Posterior cingulate gyrus (tissue), 11 donors: ENCODE measurements at places on chromosomes 11 and 22.

- no peak for DNase-seq
Measured at GRCh38 chr22:45582955-45583320, 80.3 kb downstream of the FBLN1 start.

DNA sequence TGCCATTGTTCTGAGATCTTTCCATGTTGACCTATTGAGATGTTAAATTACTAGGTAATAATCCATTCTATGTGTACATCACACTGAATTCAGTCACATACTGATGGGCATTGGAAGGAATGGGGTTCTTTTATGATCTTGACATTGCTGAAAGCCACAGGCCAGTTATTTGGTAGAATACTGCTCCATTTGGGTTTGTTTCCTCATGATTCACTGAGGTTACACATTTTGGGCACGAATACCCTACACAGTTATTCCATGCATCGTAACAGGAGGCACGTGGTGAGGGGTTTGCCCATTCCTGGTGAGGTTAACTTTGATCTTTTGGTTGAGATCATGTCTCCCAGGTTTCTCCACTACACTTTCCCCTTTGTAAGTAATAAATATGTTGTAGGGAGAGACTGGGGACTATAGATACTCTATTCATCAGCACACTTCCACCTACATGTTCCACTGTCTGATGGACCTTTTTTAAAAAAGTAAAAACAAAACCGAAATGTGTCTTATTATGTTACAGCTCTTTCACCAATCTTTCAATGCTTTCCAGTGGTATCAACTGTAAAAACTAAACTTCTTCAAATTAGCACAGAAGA is 12.0 kb upstream of the FOLR1 start:
- DNase-seq = no peak

DNA sequence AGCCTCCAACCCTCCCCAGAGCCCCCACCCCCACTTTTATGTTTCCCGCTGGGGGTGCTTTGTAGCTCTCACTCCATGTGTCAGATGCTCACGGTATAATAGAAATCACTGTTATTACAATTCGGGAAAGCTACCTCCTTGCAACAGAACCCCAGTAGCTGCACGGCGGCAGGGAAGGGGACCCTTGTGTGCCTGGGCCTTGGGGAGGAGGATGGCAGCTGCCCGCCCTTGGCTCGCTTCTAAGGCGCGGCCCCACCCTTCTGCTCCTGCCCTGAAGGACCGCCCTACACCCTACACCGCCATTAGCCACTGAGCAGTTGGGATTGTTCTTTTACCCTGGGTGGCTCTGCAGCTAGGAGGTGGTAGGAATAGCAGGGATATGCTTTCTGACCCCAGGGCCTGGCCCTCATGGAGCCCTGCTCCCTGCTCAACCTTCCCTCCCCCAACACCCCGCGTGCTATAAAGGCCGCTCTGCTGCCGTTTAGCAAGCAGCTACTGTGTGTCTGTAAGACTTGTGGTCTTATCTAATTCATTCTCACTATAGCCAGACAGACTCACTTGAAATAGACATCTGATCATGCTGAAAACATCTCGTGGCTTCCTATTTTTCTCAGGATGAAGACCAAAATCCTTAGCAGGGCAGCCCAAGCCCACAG is 219.7 kb downstream of the CEP164 start:
- no peak for DNase-seq

DNA sequence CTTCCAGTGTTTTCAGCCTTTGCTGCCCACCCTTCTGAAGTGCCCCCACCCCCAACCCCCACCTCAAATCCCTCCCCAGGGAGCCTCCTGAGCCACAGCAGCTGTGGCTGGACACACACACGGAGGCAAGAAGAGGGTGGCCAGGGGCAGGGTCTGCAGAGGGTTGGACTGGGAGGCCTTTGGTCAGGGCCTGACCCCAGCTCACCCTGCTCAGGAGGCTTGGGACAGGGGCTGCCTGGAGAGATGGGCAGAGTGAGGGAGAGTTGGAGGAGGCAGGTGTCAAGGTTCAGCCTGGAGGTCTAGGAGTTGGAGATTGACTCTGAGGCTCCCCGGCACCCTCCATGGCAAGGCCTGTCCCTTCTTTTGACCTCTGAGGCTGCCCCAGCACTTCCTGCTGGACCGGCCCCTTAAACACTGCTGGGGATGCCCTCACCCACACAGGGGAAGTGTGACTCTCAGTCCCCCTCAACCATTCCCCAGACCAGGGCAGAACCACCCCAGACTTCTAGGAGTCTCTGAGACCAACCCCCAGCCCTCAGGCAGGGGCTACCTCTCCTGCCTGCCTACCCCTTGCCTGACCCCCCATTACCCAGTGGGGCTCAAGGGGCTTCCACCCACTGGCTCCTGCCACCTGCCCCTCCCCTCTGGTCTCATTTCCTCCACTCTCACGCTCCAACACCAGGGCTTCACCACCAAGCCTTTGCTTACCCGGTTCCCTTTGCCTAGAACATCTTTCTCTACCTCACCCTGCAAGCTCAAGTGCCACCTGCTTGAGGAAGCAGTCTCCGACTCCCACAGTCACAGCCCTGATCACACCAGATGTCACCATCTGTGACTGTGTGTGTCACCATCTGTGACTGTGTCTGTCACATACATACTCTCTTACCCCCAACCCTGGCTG is 8.6 kb downstream of the ARAP1 start:
- DNase-seq = no peak
